Naive thymus-derived CD4-positive, alpha-beta T cell (primary cell): ENCODE measurements at places on chromosomes 6 and 20. TPM values are rescaled to one million over a fixed set of nuclear protein-coding genes. Genes with fewer than 3 reads are reported as not detected.

Gene BRPF3
- total RNA-seq: 40.0 TPM

- DNase-seq: no peak
These were observed 152.4 kb downstream of the ADAT2 start for GRCh38 chr6:143298071-143298470.

GRCh38 chr6:11974089-11974488 is 38.0 kb upstream of the HIVEP1 start:
- DNase-seq: no peak

Gene C6orf52
- not detected for total RNA-seq

Gene ZCCHC3
- total RNA-seq: 31.9 TPM

Gene ERVFRD-1
- total RNA-seq: not detected

DNA sequence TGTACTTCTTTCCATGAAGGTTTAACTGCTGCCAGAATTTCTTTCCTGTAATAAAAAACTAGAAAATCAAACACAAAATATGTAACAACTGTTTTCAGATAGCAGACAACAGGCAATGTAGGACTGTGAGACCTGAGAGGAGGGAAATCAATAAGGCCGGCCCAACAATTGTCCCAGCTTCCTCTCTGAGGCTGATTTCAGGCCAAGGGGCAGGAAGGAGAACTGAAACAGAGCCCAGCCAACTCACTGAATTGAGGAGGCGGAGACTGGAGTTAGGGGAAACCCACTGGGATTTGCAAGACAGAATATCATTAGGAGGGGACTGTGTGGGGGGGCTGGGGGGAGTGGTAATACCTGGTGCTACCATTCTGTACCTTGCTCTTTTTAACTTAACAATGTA is 42.2 kb downstream of the FLRT3 start:
- DNase-seq: no peak

- no peak for DNase-seq
These were observed 123.7 kb upstream of the NHSL1 start for GRCh38 chr6:138622967-138623366.

DNA sequence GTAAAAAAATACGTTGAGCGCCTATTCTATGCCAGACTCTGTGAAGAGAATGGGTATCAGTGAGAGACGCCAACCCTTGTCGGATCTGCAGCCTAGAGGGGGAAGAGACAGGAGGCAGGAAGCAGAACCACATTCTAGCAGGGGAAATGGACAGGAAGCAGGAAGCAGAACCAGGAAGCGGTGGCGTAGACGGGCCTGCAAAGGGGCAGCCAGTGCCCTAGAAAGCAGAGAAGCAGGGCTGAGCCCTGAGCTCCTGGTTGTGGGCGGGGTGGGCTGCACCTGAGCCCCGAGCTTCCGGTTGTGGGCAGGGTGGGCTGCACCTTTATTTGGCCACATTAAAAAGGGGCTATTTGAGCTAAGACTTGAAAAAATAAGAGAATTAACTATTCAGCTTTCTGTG is 71.9 kb downstream of the FAM120B start:
- no peak for DNase-seq

GRCh38 chr6:122995921-122996793 is at the start of gene CLVS2:
TSS of gene CLVS2 (plus strand) at chr6:122996235. CDS start at chr6:122997778, 1,543 bp downstream.
- DNase-seq: no peak

DNA sequence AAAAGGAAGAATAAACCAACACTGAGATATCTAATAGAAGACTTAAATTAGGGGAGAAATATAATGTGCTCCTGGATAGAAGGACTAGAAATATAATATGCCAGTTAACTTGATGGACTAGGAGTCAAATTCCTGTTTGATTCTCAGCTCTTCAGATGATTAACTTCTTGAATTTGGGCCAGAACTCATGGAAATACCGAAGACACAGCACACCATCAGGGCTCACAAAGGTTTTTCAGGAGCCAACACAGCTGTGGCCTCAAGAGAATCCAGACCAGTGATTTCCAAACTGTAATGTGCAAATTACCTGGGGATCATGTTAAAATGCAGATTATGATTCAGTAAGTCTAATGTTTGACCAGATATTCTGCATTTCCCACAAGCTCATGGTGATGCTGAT is 33.8 kb upstream of the LRRC1 start:
- DNase-seq: no peak

DNA sequence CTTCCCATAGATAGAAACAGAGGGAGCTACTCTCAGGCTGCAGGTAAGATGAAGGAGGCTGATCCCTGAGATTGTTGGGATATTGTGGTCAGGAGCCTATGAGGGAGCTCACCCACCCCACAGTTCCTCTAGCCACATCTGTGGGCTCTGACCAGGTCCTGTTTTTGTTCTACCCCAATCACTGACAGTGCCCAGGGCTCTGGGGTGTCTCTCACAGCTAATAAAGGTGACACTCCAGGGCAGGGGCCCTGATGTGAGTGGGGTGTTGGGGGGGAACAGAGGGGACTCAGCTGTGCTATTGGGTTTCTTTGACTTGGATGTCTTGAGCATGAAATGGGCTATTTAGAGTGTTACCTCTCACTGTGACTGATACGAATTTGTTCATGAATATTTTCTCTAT is 2.8 kb downstream of the HLA-F start:
- DNase-seq: no peak

Gene ASF1A
- 52.6 TPM for total RNA-seq

- DNase-seq: no peak
These were observed 117.2 kb downstream of the PDSS2 start for GRCh38 chr6:107342144-107342543.

DNA sequence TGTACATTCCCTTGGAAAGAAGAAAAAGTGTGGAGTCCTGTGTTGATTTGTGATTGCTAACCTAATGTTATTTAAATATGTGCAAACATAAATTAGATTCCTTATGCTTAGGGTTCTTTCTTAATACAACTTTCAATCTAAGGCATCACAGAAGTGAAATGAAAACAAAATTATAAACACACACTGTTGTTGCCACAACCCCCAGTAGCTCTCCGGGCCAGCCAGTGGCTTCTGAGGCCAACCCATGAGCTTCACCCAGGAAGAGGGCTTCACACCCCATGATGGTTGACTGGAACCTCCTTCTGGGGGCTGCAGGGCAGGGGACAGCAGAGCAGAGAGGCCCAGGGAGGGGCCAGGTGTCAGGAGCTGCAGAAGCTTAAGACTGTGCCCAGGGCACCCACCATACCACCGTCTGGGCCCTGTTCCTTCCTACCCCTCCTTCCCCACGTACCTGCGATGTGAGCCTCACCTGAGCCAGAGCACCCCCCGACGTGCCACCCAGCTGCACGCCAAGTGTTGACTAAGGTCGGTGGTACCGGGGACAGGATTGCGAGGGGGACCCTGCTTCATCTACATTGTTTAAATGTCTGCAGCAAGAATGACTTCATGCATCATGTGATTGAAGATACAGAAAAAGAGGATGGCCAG is 110.5 kb downstream of the FAM120B start:
- no peak for DNase-seq

DNA sequence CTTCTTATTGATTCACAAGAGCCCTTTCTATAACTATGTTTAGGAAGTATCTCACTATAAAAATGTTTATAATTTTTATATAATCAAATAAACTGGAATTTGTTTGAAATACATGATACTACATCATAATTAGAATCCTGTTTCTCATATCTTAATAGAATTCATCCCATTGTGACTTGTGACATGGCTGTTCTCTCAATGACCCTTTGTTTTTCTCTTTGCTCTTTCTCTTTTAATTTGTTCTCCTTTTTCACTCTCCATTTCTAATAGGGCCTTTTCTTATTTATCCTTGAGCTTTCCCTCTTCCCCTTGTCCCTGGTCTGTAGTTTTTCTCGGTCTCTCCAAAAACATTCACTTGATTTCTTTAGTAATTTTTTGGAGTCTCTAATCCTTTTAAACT is 111.3 kb downstream of the ADGRB3 start:
- DNase-seq: no peak

DNA sequence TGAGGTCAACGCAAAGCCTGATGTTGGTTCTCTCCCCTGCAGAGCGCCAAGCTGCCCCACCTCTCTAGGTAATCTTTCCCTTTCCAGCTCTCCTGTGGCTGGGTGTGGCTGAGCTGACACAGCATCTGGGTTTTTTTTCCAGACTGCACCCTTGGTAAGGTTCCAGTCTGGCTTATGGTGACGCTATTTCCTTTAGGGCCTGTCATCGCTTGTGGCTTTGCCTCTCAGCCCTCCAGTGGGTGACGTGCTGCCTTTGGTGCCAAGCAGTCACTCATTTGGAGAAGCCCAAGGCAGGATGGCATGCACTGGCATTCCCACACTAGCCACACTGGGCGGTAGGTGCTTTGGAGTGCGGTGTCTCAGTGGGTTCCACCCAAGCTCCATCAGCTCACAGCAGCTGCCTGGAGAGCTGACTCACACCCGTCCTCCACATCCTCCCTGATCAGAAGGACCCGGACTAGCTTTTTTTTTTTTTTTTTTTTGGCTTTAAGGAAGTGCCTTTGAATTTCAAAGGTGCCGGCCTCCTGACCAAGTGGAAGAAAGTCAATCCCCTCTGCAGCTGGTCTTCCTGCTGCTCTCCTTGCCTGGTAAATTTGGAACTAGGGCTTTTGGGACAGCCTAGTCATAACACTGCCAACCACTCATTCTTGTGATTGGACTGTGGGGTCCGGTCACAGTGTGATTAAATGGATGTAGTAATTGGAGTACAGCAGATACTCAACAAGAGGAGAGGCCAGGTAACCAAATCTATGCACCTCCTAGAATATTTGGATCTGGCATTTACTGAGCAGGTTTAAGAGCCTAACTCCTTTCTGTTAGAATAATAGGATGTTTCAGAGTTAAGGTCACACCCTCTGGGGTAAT is 153.6 kb downstream of the CD83 start:
- DNase-seq: peak; percentile 26

DNA sequence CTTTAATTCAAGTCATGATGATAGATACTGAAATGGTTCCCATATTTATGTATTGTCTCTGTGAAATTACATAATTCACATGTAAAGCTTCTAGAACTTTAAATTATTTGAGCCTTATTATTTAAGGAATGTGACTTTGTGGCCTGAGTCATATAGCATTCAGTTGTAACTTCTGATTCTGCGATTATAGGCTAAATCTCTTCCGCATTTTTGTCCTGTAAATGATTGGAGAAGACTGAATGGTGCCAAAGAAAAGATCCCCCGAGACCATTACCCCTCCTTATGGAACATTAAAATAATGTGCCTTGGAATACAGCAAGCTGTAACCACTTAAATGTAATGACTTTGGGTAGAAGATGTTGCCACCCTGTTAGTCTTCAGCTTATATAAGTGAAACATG is 63.3 kb upstream of the MAP7 start:
- DNase-seq: no peak

GRCh38 chr6:2931970-2932748 is 29.1 kb upstream of the SERPINB9 start:
- peak; percentile 77 for DNase-seq

GRCh38 chr6:11163932-11164331 is 52.4 kb upstream of the ERVFRD-1 start:
- no peak for DNase-seq

Gene PRL
- total RNA-seq: not detected in 2 replicates

- DNase-seq: no peak
These were observed 279.7 kb downstream of the CDC5L start for GRCh38 chr6:44667226-44667625.

GRCh38 chr6:27188061-27188884 is 59.2 kb upstream of the PRSS16 start:
- DNase-seq: peak; percentile 33

DNA sequence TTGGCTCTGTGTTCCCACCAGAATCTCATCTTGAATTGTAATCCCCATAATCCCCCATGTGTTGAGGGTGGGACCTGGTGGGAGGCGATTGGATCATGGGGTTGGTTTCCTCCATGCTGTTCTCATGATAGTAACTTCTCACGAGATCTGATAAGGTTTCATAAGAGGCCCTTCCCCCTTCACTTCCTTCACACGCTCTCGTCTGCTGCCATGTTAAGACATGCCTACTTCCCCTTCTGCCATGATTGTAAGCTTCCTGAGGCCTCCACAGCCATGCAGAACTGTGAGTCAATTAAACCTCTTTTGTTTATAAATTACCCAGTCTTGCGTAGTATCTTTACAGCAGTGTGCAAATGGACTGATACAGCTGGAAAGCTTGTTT is 90.0 kb downstream of the ELOVL5 start:
- DNase-seq: no peak

DNA sequence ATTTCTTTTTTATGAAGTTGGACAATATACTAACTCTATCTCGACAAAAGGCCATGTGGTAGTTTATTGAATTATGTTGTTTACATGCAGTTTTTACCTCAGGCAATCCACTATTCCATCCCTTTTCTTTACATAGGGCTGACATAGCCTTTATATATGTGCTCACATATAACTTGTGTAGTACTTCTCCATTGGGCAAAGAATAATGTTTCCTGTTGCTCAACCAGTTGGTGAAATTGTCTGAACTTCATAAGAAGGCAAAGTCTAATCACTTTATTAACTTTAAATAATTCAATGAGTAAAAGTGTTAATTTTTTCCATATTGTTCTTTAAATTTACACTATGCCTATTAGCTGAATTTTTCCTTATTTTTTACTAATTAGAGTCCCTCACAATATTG is 1272.1 kb downstream of the EPHA7 start:
- no peak for DNase-seq

DNA sequence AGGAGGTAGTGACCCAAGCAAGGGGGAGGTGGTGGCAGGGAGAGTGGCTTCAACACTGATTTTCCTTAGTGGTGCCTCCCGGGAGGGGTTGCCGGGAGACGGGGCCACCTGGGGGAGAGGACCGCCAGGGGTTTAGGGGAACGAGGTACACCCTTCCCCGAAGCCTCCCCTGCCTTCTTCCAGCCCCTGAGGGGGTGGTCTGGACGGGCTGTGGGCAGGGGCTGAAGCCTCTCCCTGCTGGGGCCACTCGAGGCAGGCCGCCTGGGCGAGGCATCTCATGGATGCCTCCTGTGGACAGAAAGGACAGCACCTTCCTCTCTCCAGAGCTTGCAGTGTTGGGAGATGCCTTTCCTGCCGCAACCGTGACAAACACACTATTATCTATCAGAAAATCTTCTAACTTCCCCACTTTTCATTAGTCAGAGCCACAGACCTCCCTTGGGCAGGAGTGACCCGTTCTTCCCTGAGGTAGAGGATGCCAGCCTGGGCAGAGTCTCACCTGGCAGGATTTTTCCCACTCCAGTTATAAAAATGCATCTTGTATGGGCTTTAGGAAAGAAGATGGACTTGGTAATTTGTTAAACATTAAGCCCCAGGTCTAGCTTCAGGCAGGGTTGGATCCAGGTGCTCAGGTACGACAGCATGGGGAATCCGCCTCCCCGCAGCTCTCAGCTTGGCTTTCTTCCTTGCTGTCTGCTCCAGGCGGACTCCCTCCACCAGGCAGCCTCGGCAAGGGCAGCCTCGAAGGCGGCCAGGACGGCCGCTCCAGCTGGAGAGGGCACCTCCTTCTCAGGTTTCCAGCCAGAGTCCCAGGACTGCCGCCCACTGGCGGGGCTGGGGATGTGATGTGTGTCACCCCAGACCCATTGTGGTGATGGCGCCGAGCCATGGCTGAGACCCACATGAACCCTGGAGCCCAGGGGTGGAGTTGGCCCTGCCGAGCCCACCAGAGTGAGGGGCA is 11.0 kb downstream of the HRH3 start:
- no peak for DNase-seq

- no peak for DNase-seq
These were observed 1516.4 kb upstream of the DEFB115 start for GRCh38 chr20:29740951-29741593.

Gene POU5F1
- total RNA-seq: not detected

Gene SLC22A16
- not detected in 2 replicates for total RNA-seq

Gene PTCRA
- 0.93 TPM for total RNA-seq

Gene WFDC12
- not detected for total RNA-seq

- DNase-seq: no peak
These were observed 46.9 kb upstream of the ADGRF4 start for GRCh38 chr6:47651505-47651944.
